ENCODE measurements at places on chromosomes 6 and 20.

- DNase-seq, result no peak
These were observed 158.5 kb downstream of the SASH1 start for GRCh38 chr6:148501178-148501590.

- peak; percentile 65 for DNase-seq
These were observed 34.3 kb upstream of the MLN start for GRCh38 chr6:33837971-33838665.

- no peak for DNase-seq
These were observed 178.5 kb downstream of the FRK start for GRCh38 chr6:115882174-115882573.

DNA sequence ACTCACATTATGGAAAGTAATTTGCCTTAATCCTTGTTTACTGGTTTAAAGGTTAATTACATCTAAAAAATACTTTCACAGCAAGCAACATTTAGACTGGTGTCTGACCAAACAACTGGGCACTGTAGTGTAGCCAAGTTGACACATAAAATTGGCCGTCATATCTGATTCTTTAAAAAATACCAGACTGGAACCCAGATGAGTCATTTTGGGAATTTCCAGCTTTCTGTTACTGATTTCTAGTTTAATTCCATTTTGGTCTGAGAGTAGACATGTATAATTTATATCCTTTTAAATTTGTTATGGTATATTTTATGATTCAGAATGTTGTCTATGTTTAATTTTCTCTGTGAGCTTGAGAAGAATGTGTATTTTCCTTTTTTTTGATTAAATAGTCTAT, 44.1 kb downstream of the SCP2D1 start:
- DNase-seq, result no peak

DNA sequence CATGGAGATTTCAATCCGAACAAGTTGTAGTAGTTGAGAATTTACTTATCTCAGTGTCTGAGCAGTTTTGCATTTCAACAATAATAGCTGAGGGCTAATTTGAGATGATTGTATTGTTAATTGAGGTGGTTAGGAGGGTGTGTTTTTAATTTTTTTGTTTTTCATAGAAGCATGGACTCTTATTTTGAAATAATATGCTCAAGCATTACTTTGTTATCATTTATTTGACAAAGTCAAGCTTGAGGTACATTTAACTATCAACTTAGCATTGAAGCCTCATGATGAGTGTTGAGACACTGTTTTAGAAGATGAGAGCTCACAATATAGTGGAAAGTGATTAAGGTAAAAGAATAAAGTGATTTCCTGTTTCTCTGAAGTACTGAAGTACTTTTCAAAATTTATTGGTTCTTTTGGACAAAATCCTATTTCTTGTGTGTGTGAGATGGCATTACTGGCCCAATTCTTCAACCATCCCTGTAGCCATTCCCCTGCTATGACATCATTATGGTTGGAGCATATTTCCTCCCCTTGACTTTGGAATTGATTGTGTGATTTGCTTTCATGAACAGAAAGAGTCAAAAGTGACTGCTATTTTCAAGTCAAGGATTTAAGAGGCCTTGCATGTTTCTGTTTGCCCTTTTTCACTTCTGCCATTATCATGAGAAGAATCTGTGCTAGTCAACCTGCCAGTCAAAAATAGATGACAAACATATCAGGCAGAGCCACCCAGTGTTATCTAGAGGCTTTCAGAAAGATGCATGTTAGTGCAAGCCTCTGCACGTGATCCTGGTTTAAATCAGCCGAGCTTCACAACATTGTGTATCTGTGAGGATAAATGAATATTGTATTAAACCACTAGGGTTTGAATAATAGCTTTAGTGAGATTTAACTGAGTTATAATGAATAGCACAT, 1112.3 kb upstream of the CITED2 start:
- DNase-seq, result no peak

DNA sequence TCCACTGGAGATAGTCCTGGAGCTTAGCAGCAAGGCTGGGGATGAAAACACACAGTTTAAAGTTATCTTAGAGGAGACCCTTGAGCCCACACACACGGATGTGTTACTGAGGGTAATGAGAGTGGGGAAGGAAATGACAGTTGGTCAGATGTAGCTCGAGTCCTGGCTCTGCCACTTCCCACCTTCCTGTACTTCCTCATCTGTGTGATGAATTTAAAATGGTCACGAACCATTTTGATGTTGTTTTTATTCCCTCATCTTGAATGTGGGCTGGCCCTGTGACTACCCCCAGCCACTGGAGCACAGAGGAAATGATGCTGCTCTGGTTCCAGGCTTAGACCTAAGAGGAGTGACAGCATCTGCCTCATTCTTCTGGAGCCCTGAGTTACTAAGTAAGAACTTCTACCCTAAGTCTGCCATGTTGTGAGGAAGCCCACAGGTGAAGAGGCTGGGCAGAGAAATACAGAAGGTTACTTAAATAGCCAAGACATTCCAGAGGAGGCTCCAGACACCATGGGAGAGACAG, 141.2 kb downstream of the NRN1 start:
- DNase-seq, result peak; percentile 37

DNA sequence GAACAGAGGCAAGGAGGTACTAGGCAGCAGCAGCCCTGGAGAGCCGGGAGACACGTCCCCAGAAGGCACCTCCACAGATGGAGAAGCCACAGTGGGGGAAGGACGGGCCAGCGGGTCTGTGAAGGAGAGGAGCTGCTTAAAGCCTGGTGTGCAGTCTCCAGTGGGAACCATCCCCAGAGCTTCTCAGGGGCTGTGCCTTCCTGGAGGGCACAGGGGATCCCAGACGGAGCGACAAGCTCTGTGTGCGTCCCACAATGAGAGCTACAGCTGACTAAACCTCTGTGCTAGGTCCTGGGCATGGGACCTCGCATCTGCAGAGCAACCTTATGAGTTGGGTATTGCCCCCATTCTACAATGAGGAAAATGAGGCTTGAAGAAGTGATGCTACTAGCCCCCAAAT, 50.7 kb downstream of the EZR start:
- no peak for DNase-seq

GRCh38 chr6:41288030-41288753, 1.7 kb upstream of the TREM1 start:
- peak; percentile 32 for DNase-seq

GRCh38 chr6:39289490-39289889, 24.7 kb downstream of the KCNK17 start:
- DNase-seq, result peak; percentile 25

DNA sequence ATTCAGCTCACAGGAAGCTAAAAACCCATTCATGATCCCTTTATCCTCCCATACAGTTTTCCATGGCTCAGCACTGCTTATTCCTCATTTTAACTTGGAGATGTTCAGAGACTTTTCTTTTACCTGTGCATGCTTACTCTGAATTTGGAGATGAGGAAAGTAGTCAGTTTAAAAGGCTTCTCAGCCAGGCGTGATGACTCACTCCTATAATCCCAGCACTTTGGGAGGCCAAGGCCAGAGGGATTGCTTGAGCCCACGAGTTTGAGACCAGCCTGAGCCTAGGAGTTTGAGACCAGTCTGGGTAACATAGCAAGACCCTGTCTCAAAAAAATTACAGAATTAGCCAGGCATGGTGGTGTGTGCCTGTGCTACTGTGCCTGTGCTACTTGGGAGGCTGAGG, 30.3 kb upstream of the TMEM217 start:
- DNase-seq, result no peak

- DNase-seq, result no peak
These were observed 73.1 kb downstream of the PHACTR2 start for GRCh38 chr6:143750877-143751276.

GRCh38 chr20:7736336-7736735, 203.9 kb downstream of the HAO1 start:
- no peak for DNase-seq

GRCh38 chr6:7088076-7088742, 19.6 kb upstream of the RREB1 start:
- DNase-seq, result no peak

- DNase-seq, result no peak
These were observed 47.6 kb downstream of the HTR1B start for GRCh38 chr6:77415706-77416105.

DNA sequence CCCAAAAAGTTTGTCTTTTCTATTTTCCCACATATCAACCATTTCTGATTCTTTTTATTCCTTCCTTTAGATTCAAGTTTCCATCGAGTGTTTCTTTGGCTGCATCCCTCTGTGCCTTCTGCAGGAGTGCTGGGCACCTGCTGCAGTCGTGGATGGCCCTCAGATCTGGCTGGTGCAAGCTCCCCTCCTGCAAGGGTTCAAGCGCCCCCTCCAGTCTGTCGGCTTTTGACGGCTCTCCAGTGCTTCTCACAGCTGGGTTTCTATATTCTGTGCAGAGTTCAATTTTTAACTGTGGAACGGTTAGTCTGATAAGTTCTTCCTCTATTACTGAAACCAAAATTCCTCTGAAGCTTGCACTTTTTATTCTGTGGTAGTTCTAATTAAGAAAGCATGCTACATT, 132.1 kb downstream of the HUS1B start:
- peak; percentile 43 for DNase-seq

DNA sequence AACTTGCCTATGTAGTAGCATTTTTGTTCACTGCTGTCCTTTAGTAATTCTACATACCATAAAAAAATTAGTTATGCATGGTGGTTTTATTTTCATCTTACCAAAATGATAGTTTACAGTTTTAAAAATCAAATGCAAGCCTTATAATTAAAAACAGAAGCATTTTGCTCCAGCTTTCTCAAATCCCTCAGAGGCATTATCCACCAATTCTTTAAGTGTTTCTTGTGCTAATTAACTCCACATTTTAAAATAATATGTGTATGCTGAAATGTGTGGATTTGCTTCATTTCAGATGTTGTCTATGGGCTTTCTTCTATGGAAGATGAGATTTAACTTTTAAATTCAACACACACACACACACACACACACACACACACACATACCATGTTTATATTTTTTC, 49.3 kb downstream of the PCSK2 start:
- DNase-seq, result no peak

DNA sequence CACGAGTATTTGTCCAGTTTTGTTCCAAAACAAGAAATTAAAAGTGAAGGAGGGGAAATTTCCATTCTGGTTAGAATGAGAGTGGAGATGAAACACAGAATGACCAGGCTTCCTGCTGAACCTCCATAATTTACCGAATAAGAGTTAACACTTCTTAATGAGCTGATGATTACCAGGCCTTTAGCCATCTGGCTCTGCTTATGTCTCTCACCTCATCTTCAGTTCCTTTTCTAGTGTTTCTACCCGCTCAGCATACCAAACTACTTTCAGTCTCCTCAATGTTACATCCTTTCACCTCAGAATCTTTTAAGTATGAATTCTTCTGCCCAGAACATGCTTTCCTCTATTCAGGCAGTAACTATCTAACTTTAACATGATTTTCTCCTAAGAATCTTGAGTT, 209.0 kb upstream of the RSPO3 start:
- no peak for DNase-seq

DNA sequence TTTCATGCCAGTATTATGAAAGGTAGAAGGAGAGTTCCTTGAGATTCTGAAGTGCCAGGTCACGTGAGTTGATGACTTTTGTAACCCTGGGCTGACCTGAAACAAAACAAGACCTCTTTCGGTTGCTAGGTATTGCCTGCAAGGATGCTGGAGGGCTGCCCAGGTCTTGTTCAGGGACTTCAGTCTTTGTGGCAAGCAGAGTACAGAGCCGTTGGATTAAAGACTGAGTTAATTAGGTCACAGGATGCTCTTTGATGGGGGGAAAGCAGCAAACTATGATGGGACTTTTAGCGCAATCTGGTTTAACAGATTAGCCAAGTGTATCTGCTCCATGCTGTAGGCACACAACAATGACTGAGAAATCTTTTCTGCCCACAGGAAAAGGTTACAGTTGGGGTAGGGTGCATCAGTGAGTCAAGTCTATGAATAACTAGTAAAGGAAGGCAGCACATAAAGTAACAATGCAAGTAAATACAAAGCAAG, 12.8 kb upstream of the ELOVL5 start:
- DNase-seq, result no peak

GRCh38 chr6:3456395-3456897, 404 bp downstream of the SLC22A23 start:
- DNase-seq, result no peak

- peak; percentile 88 for DNase-seq
These were observed 2.4 kb upstream of the ZMYND8 start for GRCh38 chr20:47358672-47359529.

DNA sequence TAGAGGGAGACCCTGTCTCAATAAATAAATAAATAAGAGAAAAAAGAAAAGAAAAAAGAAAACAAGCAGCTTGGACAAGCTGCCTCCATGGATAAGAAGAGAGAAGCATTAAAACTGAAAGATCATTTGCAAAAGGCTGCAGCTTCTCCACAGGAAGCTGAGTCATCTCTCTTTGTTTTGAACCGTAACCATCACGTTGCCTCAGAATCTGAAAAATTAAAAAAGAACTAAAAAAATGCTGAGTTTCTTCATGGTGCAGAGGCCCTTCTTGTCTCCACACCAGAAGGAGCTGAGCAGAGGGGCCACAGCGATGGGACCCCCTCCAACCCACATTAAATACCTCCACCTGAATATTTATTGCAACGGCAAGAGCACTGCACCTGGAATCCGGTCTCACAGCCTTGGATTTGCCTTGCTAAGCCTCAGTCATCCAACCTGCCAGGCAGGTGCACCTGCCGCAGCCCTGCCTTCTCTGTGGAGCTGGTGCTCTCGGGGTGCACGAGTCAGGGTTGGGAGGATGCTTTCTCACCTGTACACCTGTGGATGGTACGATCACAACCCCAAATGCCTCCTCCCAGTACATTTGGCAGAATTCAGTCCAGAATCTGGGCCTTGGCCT, 28.1 kb downstream of the TOX2 start:
- DNase-seq, result peak; percentile 90

- DNase-seq, result no peak
These were observed 364.9 kb upstream of the RSPO3 start for GRCh38 chr6:126753606-126754005.

GRCh38 chr6:53956068-53956711, 155.1 kb upstream of the MLIP start:
- DNase-seq, result peak; percentile 42

DNA sequence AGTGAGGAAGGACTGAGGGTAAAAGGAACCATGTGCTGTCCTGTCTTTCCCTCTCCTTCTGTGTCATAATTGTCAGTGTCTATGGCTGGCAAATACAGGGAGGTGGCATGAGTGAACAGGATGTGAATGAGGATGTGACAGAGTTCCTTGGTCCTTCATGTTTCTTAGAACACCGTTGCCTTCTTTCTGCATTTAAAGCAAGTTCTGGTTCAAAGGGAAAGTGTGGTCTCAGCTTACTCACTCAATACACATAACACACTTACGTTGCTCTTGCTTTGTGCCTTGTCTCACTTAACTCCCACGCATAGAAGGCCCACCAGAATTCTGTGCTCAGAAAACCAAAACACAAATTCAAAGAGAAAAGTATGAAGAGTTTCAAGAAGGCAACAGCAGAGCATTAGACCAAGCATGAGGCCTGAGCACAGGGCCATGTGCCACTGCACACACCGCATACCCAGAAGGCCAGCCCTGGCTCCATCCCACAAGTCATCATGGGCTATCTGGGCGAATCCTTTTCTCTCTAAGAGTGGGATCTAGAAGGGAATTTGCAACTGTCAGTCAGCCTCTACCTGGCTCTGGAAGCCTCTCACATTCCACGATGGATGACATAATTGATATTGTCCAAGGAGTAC, 38.9 kb upstream of the SAYSD1 start:
- DNase-seq, result no peak

Measured in NB4 (cell line).